ENCODE measurements at places on chromosomes 16 and 17.

DNA sequence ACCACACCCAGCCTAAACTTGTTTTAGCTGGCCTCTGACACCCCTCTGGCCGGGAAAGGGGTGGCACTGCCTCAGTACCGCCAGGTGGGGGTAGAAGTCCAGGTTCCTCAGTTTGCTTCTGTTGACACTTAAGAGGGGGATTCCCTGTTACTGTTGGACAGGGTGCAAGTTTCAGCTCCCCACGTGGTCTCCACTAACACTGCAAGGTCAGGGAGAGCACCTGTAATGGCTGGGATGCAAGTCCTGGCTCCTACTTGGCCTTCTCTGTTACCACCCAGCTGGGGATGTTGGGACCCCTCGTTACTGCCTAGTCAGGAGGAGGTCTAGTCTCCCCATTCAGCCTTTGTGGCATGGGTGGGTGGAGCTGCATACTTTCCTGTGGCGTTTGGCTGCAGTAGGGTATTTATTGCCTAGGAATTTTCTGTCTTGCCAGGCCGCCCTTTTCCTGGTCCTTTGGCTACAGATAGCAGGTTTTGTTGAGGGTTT lies 10.6 kb upstream of the MFAP4 start:
- no peak for DNase-seq

- DNase-seq: peak; percentile 47
Observed at GRCh38 chr16:74774223-74775139, at the start of gene FA2H. TSS of gene FA2H (minus strand) at chr16:74774820. CDS start at chr16:74774755, 65 bp downstream.

DNA sequence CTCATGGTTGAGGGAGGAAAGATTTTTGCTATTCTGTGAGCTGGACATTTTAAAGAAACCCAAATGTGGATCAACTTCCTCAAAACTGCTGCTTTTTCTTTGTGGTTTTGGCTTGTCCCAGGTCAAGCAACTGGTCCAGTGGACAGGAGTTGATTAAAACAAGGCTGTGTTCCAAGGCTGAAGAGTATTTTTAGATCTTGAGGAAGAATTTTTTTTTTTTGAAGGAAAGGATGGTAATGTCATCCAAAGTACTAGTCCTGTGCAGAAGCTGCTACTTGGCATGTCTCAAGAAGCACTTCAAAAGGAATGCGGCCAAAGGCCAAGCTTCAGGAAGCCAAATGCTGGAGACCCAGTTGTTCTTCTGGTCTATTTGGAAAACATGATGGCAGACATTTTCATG lies 8.0 kb upstream of the MYH2 start:
- no peak for DNase-seq

- DNase-seq: peak; percentile 6
Observed at GRCh38 chr17:9644910-9645751, at the start of gene USP43. TSS of gene USP43 (plus strand) at chr17:9645517. CDS start at chr17:9645633, 116 bp downstream.

DNA sequence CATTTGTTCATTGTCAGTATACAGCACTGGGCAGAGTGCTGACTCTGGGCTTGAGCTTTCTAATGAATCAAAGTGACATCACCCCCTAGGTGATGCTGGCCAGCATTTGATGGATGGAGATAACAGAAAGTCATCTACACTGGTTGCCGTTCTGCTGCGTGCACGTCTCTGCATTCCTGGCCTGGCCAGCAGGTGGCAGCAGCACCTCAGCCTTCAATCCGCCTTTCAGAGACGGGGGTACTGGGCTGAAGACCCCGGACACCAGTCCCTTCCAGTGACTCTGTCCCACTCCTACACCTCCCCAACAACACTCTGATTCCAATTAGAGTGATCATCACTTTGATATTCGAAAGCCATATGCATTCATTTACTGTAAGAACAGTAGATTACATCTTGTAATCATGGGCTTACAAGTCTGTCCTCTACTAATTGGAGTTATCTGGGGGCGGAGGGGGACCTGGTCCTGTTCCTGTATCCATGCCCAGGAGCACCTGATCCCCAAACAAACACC lies 6.0 kb downstream of the CPSF4L start:
- peak; percentile 47 for DNase-seq

DNA sequence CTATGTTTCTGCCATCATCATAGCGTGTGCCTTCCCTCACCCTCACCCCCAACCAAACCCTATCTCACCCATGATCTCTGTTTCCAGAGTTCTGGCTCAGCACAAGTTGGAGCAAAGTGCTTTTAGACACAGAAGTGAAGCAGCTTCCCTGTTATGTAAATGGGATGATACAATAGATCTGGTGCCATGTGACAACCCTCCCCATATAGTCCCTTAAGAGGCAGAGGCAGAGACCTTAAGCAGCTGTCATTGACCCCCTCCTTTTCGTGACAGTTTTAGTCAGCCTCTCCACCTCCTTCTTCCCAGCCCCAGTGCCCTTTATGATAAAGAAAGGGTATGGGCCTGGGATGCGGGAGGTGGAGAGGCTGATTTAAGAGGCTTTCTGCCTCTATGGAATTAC lies 40.3 kb upstream of the MED13 start:
- no peak for DNase-seq

DNA sequence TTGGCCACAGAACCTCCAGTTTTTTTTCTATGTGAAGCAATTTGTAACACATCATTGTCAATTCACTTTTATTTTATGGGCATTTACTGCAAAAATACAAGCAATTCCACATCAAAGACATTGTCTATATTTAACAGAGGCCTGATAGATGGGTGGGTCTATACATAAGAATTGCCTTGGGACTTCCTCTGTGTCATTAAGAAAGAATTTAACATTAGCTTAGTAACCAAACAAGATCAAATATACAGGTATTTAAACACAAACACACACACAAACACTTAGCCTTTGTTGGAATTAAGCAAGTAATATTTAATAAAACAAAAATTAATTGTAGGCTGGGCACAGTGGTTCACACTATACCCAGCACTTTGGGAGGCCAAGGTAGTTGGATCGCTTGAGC lies 4.3 kb upstream of the PITPNC1 start:
- no peak for DNase-seq

GRCh38 chr17:65634533-65634932 lies 73.1 kb upstream of the AXIN2 start:
- DNase-seq: no peak

DNA sequence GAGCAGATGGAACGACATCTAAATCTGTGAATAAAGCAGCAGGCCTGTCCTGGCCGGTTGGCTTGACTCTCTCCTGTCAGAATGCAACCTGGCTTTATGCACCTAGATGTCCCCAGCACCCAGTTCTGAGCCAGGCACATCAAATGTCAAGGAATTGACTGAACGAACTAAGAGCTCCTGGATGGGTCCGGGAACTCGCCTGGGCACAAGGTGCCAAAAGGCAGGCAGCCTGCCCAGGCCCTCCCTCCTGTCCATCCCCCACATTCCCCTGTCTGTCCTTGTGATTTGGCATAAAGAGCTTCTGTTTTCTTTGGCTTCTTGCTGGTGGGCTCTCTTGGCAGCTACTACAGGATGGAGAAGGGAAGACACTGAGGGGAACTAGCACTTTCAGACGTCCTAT lies 4.1 kb upstream of the RSAD1 start:
- DNase-seq: no peak

- DNase-seq: no peak
Observed at GRCh38 chr17:58283674-58284612, 3.2 kb upstream of the MPO start.

DNA sequence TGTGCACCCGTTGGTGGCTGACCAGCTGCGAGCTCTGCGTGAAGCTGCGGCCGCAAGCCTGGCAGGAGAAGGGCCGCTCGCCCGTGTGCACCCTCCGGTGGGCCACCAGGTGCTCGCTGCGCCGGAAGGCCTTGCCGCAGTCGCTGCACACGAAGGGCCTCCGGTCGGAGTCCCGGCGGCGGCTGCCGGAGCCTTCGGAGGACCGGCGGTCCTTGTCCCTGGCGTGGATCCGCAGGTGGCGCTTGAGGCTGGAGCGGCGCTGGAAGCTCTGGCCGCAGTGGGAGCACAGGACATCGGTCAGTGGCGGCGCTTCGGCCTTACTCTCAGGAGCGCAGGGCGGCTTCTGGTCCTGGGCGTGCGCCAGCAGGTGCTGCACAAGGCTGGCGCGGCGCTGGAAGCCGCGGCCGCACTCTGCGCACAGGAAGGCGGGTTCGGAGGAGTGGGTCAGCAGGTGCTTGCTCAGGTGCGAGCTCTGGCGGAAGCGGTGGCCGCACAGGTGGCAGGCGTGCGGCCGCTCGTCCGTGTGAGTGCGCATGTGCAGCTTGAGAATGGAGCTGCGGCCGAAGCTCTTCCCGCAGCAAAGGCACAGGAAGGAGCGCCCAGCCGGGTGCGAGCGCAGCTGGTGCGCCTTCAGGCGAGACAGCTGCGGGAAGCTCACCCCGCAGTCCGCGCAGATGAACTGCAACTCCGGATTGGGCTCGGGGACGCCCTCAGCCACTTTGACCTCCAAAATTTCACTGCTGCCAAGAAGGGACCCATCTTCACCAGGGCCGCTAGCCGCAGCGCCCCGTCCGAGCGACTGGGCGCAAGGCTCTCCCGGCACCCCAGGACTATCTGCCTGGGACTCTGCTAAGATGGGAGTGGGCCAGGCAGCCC lies 9.1 kb downstream of the ZSCAN10 start:
- DNase-seq: no peak

- DNase-seq: no peak
Observed at GRCh38 chr16:10107081-10107480, 75.1 kb downstream of the GRIN2A start.

DNA sequence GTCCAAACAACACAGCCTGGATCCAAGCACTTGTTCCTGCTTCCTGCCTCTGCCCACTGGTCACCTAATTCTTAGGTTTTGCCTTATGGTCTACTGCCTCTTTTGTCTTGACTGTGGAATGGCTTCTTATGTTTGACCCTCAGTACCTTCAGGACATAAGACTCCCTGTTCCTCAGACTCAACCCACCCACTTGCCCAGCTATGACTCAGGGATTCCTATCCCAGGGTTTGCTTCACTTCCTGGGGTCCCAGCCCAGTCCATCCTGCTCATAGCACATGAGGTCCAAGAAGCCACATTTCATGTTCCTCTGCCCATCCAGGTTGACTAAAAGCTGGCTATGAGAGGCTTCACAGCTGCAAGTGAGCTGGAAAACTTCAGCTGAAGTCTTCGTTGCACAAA lies 320.9 kb upstream of the CDH5 start:
- DNase-seq: no peak

GRCh38 chr17:56449176-56449575 lies 144.3 kb upstream of the NOG start:
- DNase-seq: no peak

- no peak for DNase-seq
Observed at GRCh38 chr17:65147955-65148354, 10.8 kb downstream of the RGS9 start.

DNA sequence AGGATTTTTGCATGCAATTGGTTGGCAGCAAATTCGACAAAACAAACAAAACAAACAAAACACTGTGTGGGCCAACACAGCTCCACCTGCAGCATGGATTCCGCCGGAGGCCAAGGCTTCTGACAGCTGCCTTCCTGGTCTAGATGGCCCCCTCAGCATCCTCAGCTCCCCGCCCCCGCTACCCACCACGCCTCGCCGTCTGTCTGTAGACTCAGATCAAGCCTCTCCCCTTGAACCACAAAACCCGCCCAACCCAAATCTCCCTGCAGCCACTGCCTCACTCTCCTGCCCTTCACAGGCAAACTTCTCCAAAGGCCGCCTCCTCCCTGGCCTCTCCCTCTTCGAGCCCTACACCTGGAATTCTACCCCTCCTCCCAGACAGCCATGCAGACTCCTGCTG lies 57.9 kb downstream of the RTN4RL1 start:
- DNase-seq: no peak

DNA sequence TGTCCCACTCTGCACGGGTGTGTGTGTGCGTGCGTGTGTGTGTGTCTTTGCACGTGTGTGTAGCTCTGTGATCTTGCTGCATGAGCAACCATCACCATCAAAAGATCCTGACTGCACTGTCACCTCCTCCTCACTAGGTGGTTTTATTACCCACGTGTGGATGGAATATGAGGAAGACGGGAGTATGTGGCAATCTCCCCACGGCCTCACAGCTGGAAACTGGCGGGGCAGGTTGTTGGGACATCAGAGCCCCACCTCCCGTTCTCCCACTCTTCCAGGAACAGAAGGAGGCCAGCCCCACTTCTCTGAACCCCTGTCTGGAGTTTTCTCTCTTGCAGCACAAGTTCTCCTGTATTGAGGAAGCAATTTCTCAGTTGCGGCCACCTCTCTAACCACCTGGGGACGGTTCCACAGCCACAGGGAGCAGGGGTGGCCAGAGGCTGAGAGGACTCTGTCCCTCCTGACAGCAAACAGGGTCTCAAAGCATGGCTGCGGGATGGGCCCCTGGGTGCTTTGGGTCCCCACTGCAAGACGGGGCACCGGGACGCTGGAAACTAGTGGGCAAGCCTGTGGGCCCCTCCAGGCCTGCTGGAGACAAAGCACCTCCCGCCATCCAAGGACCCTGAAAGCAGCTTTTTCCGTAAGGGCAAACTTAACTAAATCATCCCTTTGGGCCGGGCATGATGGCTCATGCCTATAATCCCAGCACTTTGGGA lies 27.9 kb upstream of the ATP2C2 start:
- DNase-seq: no peak

- no peak for DNase-seq
Observed at GRCh38 chr16:28324235-28324886, 32.0 kb downstream of the SBK1 start.

GRCh38 chr17:704111-704864 lies 10.4 kb downstream of the VPS53 start:
- no peak for DNase-seq

GRCh38 chr17:76445697-76446448 lies 7.1 kb downstream of the UBE2O start:
- DNase-seq: no peak

GRCh38 chr16:15993946-15994665 lies 44.7 kb downstream of the ABCC1 start:
- DNase-seq: no peak

DNA sequence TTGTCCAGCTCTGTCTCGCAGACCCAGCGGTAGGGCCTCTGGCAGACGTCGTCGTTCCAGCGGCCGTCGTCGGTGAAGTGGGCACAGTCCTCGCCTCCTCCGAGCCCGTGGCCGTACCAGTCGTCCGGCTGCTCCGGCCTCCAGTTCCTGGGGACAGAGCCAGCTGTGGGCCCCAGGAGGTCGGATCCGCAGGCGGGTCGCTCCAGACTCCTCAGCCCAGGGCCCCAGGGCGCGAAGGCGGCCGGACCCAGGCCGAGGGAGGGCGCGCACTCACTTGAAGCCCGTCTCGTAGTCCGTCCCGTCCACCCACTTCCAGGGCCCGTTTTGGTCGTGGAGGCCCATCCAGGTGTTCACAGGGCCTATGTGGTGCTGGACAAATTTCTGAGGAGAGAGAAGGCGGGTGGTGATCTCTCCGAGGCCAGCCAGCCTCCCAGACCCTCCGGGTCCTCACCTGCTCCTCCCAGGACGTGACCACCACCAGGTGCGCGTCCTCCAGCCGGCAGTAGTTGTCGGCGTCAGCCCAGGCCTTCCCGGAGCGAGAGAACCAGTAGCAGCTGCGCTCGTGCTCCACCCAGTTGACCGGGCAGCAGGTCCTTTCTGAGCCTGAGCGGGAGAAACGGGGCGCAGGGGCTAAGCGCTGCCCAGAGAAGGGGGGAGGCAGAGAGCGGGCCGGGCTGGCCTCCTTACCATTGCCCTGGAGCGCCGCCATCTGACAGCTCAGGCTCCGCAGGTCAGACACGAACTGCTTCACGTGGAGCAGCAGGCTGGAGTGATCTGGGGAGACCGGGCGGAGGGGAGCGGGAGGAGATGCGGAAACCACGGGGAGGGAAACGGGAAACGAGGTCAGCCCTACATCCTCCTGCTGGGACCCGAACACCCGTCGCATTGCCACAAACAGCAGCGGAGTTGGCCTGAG lies 5.2 kb downstream of the ASGR1 start:
- no peak for DNase-seq
